ENCODE measurements at places on chromosomes 16 and 17.

GRCh38 chr17:41844971-41845370, 7.3 kb downstream of the KLHL10 start:
- peak; percentile 48 for DNase-seq

- no peak for DNase-seq
Observed at GRCh38 chr17:27954548-27955495, 61.7 kb upstream of the LYRM9 start.

DNA sequence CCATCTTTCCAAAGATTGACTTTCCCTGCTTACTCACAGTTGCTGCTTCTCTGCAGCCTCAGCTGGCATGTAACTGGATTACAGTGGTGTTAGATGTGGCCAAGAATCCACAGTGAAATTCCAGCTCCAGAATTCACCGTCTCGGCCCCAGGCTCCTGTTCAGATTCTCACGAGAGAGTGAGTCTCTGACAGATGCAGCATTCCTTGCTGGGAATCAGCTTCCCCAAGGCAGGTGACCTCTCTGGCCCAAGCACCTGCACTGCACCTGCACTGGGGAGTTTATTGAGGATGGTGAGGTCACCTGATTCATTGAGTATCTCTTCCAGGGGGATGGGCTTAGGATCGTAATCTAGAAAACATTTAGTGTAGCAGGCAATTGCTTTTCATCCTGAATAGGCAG, 600.5 kb upstream of the RBFOX1 start:
- DNase-seq = no peak

- DNase-seq = no peak
Observed at GRCh38 chr17:79156463-79157095, 82.0 kb downstream of the ENGASE start.

DNA sequence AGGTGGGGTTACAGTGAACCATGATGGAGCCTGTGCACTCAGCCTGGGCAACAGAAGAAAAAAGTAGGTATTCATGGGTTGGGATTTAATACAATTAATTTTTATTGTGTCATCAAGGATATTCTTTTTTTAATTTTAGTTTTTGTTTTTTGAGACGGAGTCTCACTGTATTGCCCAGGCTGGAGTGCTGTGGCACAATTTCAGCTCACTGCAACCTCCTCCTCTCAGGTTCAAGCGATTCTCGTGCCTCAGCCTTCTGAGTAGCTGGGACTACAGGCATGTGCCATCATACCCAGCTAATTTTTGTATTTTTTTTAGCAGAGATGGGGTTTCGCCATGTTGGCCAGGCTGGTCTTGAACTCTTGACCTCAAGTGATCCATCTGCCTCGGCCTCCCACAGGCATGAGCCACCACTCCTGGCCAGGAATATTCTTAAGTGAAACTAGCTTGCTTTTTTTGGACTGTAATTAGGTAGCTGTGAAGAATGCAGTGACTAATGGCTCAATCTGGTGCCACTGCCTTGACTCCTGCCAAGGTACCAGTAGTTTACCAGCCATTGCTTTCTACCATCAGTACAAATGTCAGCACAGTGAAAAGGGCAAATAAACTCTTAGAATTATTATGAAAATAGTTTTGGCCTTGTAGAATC, 4.8 kb downstream of the PPM1D start:
- DNase-seq = peak; percentile 94

DNA sequence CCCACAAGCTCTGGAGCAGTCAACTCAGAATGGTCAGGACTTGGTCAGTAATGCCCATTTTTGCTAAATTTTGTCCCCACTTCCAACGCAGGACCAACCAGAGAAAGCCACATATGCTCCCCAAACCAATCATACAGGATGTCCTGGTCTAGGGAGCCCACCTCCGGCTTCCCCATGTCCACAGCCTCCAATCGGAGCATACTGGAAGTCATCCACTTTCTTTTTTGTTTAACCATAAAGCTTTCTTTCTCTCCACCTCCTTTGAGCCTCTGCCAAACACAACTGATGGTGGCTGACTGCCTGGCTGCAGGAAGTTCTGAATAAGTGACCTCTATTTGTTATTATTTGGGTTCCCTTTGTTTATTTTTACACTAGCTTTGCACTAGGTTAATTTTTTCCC, 549.1 kb downstream of the WWOX start:
- DNase-seq = no peak

DNA sequence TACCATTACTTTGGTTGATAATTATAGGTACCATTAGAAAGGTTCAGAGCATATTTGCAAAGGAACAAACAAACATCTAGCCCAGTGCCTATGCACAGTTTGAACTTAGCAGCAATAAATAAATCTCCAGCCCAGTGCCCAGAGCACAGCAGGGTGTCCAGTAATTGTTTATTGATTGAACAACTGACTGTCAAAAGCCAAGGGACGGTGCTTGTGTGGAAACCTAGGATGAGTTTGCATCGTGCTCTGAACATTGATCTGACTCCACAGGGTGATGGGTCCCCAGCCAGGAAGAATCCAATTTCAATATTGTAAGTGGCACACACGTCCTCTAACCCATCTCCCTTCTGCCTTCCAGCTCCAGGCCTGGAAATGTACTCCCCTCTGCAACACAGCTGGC, 625.5 kb upstream of the C16orf82 start:
- no peak for DNase-seq

- peak; percentile 92 for DNase-seq
Observed at GRCh38 chr16:3938843-3939624, 58.5 kb upstream of the CREBBP start.

- DNase-seq = no peak
Observed at GRCh38 chr17:48102798-48103715, 1.8 kb upstream of the CBX1 start.

- DNase-seq = no peak
Observed at GRCh38 chr17:31309556-31309955, 4.3 kb downstream of the EVI2B start.

DNA sequence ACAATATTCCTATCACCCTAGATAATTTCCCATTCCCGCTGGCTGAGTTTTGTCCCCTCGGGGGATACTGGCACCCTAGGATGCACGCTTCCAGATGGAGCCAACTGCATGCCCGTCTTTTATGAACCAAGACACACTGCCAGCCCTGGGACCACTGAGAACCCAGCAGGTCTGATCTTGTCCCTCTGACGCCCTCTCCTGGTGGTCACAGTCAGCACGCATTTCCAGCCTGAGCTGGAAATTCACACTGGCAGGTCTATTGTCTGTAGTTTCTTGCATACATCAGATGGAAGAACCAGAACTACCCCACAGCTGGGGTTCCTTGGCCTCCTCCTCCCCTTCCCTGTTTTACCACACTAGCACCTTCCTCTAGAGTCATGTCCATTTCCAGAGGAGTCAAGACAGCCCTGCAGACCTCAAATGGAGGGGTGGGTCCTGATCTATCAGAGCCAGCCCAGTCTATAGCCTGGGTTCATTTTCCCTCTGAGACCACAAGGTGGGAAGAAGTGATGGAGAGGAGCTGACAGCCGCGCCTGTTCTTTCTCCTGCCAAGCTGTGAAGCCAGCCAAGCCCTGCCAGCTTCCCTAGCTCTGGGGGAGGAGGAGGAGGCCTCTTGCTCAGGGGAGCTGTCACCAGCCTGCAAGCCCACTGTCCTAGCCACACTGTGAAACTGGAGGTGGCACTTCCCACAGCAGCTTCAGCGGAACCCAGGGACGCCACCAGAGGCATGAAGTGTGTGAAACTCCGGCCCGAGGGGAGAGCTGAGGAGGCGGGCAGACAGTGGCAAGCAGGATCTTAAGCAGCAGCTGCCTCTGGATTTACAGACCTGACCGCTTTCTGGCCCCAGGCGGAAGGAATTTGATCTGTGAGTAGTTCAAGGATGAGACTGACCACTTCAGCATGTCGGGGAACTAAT, 29.3 kb downstream of the MXRA7 start:
- DNase-seq = peak; percentile 25

GRCh38 chr17:56203430-56203829, 50.2 kb downstream of the ANKFN1 start:
- DNase-seq = peak; percentile 28

All from NCI-H226 (cell line).